ENCODE measurements at places on chromosomes 3 and 15.

- DNase-seq = no peak
Measured at GRCh38 chr15:52683580-52683979, 4.4 kb upstream of the ATOSA start.

DNA sequence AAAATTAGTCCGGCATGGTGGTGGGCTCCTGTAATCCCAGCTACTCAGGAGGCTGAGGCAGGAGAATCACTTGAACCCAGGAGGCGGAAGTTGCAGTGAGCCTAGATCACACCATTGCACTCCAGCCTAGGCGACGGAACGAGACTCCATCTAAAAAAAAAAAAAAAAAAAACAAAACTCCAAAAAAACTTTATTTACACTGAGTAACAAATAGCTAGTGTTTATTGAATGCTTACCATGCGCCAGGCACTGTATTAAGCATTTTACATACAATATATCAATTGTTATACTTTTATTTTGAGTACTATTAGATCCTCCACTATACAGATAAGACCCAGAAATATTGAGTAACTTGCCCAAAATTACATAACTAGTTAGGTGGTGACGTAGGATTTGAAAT, 17.4 kb upstream of the ARIH1 start:
- DNase-seq = no peak

DNA sequence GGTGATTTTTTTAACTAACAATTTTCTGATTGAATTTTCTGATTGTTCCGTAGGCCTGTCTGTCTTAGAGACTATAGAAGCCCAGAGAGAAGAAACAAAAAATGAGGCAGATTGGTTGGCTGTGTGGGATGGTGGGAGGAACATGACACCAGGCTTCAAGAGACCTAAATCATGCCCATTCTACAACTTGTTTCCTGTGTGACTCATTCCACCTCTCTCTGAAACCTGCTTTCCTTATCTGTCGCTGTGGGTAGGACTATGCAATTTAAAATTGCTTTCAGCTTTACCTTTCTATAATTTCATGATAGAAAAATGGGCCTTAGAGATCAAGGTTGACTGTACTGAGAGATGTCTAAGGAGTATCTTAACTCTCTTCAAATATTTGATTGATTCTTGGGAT, 44.5 kb downstream of the OXNAD1 start:
- DNase-seq = no peak

- no peak for DNase-seq
Measured at GRCh38 chr3:11272906-11273574, 843 bp downstream of the ATG7 start.

DNA sequence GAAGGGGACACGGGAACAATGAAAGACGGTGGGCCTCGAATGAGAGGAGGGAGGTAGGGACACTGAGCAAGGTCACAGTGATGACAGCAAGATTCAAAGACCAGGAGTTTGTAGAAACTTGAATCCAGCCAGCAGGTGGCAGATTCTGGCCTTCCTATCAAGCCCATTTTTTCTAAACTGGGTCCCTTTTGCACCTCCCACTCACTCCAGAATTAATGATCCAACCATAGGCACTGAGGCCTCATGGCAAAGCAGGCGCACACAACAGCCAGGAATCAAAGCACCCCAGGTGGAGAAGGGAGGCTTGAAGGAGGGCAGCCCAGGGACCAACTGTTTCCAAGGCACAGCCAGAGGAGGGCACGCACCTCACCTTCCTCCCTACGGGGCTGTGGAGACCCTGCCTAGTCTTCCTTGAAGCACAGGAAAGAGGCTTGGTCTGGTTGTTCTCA, 90.2 kb downstream of the ANP32A start:
- peak; percentile 72 for DNase-seq

GRCh38 chr3:168796339-168796738, 700.6 kb upstream of the GOLIM4 start:
- no peak for DNase-seq

GRCh38 chr15:70875001-70875782, 17.0 kb downstream of the THAP10 start:
- no peak for DNase-seq

- DNase-seq = no peak
Measured at GRCh38 chr3:155302481-155302880, 9.0 kb upstream of the STRIT1 start.

- DNase-seq = no peak
Measured at GRCh38 chr3:169764312-169764881, 463 bp downstream of the TERC start.

DNA sequence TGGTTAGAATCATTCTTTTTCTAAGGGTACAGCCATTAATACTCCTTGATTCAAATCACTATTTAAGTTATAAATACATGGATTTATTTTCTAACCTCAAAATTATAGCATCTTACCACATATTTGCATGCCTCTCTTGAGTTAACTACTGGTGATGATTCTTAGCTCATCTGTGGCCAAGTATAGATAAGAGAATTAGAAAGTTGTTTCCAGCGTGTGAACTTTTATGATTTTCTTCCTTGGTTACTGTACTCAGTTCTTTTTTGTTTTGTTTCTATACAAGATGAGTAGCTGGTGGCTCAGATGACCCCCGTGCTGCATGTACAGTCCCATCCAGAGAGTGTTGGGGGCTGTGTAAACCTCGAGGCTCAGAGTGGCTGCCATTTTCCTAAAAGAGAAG, 124.6 kb downstream of the IGF1R start:
- no peak for DNase-seq

DNA sequence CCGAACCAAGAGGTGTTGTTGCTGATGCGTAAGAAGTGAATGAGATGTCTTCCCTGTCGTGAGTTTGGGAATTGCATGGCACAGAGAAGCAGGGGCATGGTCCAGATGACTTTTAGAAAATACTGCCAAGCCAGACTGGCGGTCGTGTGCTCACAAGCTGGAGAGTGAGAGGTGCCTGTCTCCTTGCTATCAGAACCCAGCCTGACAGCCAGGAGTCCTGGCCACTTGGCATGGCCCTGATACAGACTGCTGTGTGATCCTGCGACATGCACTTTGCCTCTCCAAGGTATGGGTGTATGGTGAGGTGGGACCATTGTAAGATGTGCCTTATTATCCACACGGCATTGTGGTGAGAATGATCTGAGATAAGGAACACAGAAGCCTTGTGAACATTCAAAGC, 93.0 kb downstream of the SMAD3 start:
- DNase-seq = no peak

GRCh38 chr3:177284383-177284881, 87.2 kb upstream of the TBL1XR1 start:
- DNase-seq = no peak

DNA sequence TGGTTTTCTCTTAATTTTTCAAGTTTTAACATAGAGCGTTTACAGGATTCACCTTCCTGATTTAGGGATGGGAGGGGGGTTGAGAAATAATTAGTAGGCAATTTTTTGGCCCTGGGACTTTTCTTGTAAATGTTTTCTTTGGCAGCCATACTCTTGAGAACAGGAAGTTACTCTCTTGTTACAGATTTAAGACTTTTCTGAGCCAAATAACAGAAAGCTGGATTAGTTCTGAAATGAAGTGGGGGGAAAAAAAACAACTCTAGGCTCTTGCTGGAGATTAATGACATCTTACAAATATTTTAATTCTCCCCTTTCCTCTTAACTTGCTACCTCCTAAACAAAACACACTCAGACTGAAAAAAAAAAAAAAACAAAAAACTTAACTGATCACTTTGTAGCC, 13.8 kb upstream of the POLR2M start:
- no peak for DNase-seq

- DNase-seq = no peak
Measured at GRCh38 chr3:31575448-31575847, 42.7 kb downstream of the STT3B start.

DNA sequence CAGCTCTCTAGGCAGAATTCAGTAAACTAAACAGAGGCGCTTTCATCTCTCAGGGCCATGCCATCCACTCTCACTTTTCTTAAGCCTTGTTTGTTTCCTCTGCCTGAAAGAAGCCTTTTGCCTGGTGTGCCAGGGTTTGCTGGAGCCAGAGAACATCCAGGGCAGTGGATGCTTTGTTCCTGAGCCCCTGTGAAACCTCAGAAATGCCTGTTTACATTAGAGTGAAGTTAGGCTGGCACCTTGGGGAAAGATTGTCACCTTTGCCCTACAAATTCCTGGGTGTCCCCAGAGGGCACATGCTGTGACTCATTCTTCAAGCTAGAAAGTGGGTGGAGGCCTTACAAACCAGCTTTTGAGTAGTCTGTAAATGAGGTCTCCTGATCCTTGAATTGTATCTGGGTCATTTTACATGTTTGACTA, 10.7 kb upstream of the TRAK1 start:
- no peak for DNase-seq

- no peak for DNase-seq
Measured at GRCh38 chr3:50516440-50516871, 13.0 kb upstream of the CACNA2D2 start.

- no peak for DNase-seq
Measured at GRCh38 chr15:49621401-49621811, 558 bp downstream of the DTWD1 start.

DNA sequence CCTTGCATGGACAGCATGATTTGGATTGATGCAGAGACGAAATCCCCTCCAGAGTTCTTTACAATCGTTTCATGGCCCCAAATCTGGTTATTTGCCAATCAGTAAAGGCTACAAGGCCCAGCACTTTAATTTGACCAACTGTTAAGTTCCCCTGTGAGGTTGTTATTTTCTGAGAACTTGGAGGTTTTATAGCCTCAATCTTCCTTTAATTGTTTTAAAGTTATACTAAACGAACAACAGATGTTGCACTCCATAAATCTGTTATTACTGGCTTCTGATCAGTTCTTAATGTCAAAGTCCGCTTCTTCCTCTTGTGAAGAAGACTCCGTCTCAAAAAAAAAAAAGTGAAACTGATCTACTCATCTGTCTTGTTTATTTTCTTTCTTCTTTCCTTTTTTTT, 30.8 kb downstream of the LARP6 start:
- no peak for DNase-seq

DNA sequence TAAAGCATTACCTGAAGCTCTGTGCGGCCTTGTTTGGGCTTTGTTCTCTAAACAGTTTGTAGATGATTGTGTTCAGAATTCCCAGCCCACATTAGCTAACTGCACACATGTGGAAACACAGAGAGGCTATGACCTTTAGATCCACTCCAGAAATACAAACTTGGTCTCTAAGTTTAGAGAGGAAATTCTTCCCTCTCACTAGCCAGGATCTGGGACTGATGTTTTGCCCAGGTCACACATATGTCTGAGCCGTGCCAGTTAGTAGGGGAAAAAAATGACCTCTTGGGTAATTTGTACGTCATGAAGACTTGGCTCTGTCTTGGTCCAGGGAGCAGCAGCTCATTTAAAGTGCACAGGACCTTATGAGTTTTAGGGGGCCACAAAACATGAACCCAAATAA, 223.1 kb downstream of the RBMS3 start:
- DNase-seq = no peak

DNA sequence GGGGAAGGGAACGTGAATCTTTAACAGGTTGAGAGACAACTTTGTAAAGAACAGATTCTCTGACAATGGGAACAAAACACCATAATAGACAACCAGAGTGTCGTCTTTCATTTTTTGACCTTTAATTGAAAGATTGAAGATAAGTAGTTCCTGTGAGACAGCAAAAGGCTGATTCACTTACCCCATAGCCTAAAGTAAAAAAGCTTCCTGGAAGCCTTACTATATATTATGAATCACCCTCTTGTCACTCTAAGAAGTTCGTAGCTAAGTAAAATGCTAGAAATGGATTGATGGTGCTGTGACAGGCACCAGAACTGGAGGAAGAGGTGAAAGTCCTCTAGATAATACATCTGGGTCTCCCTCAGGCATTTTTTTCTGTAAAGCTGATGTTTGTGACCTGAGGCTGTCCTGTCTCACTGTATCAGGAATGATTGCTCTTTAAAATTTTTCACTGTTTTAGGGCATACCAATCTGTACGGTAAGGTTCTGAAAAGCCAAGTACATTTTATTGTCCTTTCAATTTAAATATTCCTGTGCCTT, 824.6 kb upstream of the SEMA6D start:
- no peak for DNase-seq

DNA sequence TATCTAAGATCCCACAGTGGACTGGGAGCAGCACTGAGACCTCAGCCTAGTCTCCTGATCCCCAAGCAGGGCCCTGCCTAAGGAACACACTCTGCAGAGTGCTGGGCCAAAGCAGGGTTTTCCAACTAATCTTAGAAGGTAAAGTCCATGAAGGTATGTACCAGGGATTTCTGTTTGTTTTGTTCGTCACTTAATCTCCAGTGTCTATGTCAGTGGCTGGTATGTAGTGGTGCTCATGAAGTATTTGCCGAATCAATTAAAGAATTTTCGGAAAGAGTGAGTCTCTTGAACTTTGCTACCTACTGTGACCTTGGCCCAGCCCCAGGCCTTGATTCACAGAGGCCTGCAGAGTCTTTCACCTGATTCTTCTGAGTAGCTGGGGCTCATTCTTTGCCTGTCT, 1.7 kb downstream of the DUOX1 start:
- DNase-seq = no peak

DNA sequence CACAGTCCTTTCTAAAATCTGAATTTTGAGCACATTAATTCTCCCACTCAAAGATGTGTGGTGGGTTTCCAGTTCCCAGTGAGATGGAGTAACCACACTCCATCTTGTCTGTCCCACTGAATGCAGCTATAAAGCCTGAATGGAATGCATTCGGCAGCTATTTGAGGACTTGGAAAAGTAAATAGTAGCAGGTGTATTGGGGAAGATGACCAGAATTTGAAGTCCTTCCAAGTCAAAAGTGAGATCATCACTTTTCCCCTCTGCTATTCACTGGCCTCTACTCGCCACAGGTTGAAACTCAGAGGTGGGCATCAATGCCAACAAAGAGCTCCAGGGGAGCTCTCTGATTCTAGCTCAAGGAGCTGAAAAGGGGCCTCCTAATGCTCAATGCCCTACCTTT, 8.1 kb upstream of the GNB5 start:
- DNase-seq = no peak

- DNase-seq = peak; percentile 76
Measured at GRCh38 chr3:23944861-23945662, at the start of gene NR1D2. Gene NR1D2, plus strand, starts transcription at chr3:23945286. Its CDS starts 293 bp downstream, at chr3:23945579.

DNA sequence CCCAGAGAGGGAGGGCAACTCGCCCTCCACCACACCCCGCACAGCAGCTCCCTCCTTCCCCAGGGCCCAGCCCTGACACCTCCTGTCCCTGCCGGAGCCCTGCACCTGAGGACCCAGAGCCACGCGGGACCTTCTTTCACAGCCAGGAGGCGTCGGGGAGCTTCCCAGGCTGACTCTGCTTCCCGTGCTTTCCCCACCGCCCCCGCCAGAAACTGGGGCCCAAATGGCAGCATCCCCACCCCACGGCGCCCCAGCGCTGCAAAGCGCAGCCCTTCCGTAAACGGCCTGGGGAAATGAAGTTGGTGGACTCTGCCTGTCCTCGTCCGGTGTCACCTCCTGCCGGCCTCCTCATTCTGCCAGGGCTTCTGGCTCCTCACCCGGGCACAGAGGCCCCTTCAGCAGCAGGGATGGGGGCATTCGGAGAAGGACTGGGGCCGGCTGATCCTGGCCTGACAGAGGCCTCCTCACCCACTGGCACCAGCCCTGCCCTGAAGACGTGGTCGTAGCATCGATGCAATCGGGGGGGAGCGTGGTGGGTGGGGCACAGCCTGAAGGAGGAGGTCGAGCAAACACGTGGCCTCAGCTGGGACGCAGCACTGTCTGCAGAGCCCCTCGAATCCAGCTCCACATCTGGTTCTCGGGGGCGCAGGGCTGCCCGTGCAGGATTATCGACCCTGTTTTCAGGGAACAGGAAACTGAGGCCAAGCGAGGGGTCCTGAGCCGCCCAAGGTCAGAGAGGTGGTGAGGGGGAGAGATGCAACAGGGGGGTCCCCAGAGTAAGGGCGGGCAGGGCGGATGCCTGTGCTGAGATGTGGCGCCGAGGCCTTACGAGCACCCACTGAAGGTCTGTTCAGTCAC, 235.4 kb downstream of the XXYLT1 start:
- no peak for DNase-seq

GRCh38 chr15:32878869-32879805, 161.3 kb downstream of the GREM1 start:
- no peak for DNase-seq
